ENCODE measurements at places on chromosomes 1 and 21. TPM values are rescaled to one million over a fixed set of nuclear protein-coding genes. Genes with fewer than 3 reads are reported as not detected.

TTLL7 gene
- 0.75 TPM for total RNA-seq

TCHH gene
- 0.54 TPM for total RNA-seq

OPTC gene
- not detected for total RNA-seq

HLCS gene
- 26.2 TPM for total RNA-seq

GSTM1 gene
- total RNA-seq, result not detected

TMEM63A gene
- total RNA-seq, result 93.9 TPM

SERTAD4 gene
- 3.6 TPM for total RNA-seq

LORICRIN gene
- total RNA-seq, result not detected

DNA sequence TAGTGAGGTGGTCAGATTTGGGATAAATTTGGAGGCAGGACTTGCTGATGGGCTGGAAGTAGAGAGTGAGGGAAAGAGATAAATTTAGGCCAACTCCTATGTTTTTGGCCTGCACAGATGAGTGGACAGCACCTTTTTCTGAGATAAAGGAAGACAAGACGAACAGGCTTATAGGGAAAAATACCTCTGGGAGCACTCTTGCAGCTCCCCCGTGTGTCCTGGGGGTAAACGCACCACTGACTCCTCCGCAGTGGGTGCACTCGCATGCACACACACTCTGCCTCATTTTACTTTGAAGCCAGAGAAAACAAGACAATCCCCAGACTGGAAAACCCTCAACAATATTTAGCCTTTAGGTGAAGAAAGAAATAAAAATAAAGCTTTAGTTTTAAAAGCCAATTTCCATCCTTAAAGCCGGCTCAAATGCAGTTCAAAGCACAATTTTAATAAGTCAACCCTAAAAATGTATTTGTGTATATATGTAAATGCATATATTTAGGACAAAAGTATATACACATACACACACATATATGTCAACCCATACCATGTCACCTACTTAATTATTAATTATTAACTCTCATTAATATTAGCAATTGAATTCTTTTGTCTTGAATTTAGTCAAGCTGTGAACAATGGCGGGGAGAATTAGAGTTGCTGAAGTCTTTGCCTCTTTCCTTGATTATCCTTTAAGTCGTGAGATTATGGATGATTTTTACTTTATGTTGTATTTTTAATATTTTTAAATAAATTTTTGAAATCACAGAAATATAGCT is 341.8 kb downstream of the ZNF326 start:
- DNase-seq, result no peak
- no peak overlapping the region for H3K4me3 ChIP-seq
- H3K36me3 ChIP-seq, result no peaks in the 10 kb centered on the region
- no peaks in the 10 kb centered on the region for H3K4me1 ChIP-seq
- H3K27me3 ChIP-seq, result no peaks in the 10 kb centered on the region
- H3K27ac ChIP-seq, result no peak overlapping the region

DNA sequence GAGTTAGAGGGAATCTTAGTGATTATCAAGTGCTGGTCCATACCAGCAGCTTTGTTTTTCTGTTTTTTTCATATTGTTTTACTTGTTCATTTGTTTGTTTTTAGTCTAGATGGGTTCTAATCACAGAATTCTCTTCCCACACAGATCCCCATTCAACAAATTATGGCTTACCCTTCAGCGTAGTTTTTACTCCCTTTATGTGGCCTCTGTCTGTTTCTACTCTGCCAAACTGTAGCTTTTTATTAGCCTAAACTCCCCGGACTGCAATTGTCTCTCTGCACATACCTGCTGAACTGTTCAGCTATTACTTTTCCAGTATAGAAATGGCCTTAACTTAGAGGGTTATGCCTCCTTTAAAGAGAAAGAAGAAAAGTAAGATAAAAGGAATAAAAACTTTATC is 348.5 kb downstream of the TGFB2 start:
- DNase-seq, result no peak
- H3K27me3 ChIP-seq, result no peaks in the 10 kb centered on the region
- H3K27ac ChIP-seq, result no peak overlapping the region

DNA sequence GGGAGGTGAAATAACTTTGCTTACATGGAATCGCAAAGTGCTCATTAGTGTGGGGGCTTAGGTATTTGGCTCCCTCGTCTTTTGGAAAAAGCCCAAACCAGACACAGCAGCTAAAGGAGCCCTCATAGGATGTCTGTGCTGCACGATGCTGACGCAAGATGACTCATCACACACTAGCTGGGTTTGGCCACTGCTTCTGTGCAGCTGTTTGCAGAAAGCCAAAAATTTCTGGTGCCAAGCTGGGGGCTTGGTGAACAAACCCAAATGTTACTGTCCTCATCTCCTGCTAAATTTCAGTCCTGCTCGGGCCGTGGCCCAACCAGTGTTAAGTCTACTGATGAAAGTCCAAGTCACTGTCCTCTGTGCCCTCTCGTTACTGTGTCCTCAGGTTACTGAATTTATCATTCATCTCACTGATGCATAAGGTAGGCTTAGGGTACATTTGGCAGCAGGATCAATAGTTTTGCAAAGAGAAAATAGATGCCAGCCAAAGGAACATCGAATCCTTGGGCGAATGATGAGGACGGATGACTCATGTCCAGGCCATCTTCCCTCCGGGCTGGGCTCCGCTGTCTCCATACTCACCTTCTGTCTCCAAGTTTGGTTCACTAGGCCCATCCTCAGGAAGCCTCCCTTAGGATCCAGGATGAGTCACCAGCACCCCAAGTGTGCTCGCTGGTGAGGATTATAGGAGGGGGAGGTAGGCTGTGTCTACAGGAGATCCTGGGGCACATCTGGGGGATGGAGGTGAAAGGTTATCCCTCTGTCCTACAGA is 177.7 kb downstream of the ADSS2 start:
- DNase-seq, result no peak
- no peaks in the 10 kb centered on the region for H3K27me3 ChIP-seq
- H3K27ac ChIP-seq, result no peak overlapping the region
- no peak overlapping the region for H3K4me3 ChIP-seq
- H3K36me3 ChIP-seq, result no peaks in the 10 kb centered on the region
- no peaks in the 10 kb centered on the region for H3K4me1 ChIP-seq

DNA sequence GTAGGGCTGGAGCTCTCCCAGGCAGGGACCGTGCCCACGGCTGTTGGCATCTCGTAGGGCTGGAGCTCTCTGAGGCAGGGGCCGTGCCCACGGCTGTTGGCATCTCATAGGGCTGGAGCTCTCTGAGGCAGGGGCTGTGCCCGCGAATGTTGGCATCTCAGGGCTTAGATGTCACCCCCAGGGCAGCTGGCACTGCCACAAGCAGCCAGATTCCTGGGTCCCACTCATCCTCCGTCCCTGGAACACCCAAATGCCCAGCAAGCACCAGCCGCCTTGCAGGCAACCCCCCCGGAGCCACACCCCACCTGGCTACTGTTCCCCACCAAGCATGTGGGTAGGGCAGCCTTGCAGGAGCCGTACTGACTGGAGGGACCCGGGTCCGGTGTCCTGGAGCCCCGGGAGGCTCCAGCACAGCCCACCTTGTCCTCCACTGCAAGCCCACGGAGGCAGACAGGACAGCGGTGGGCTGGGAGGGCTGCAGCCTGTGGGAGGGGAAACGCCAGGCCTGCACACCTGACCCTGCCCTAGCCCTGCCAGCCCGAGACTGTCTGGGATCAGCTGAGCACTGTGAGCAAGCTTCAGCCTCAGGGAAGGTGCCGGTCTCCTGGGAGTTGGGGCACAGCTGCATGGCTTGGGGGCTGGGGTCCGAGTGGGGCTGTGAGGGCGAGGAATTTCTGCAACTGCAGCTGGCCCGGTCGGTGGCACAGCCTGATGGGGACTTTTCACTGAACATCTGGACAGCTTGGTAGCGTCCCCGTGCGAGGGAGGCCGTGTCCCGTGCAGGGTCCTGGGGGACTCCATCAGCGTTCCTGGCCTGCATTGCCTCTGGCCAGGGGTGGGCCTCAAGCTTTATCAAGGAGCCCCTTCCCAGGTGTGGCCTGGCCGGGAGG is 53.6 kb downstream of the COL18A1 start:
- H3K27me3 ChIP-seq, result no peaks in the 10 kb centered on the region
- no peak overlapping the region for H3K4me3 ChIP-seq
- H3K36me3 ChIP-seq, result peaks cover 3% of the 10 kb centered on the region
- DNase-seq, result no peak
- H3K27ac ChIP-seq, result no peak overlapping the region

DNA sequence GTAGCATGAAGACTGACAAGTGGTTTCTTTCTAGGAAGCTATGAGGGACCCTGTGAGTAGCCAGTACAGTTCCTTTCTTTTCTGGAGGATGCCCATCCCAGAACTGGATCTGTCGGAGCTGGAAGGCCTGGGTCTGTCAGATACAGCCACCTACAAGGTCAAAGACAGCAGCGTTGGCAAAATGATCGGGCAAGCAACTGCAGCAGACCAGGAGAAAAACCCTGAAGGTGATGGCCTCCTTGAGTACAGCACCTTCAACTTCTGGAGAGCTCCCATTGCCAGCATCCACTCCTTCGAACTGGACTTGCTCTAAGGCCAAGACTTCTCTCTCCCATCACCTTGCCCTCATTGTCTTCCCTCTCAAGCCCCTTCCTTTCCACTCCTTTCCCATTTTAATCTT is 3.4 kb upstream of the GABPB2 start:
- H3K27me3 ChIP-seq, result no peaks in the 10 kb centered on the region
- H3K4me1 ChIP-seq, result peaks cover 8% of the 10 kb centered on the region
- no peaks in the 10 kb centered on the region for H3K36me3 ChIP-seq
- H3K27ac ChIP-seq, result no peak overlapping the region

GRCh38 chr1:38173157-38173831 is 126.7 kb upstream of the POU3F1 start:
- H3K4me3 ChIP-seq, result no peak overlapping the region
- no peaks in the 10 kb centered on the region for H3K4me1 ChIP-seq
- H3K27ac ChIP-seq, result no peak overlapping the region
- H3K36me3 ChIP-seq, result no peaks in the 10 kb centered on the region
- no peaks in the 10 kb centered on the region for H3K27me3 ChIP-seq

GRCh38 chr1:7338439-7338838 is 432.7 kb upstream of the VAMP3 start:
- H3K4me1 ChIP-seq, result no peaks in the 10 kb centered on the region
- H3K27ac ChIP-seq, result no peak overlapping the region
- no peak overlapping the region for H3K4me3 ChIP-seq
- H3K27me3 ChIP-seq, result no peaks in the 10 kb centered on the region

DNA sequence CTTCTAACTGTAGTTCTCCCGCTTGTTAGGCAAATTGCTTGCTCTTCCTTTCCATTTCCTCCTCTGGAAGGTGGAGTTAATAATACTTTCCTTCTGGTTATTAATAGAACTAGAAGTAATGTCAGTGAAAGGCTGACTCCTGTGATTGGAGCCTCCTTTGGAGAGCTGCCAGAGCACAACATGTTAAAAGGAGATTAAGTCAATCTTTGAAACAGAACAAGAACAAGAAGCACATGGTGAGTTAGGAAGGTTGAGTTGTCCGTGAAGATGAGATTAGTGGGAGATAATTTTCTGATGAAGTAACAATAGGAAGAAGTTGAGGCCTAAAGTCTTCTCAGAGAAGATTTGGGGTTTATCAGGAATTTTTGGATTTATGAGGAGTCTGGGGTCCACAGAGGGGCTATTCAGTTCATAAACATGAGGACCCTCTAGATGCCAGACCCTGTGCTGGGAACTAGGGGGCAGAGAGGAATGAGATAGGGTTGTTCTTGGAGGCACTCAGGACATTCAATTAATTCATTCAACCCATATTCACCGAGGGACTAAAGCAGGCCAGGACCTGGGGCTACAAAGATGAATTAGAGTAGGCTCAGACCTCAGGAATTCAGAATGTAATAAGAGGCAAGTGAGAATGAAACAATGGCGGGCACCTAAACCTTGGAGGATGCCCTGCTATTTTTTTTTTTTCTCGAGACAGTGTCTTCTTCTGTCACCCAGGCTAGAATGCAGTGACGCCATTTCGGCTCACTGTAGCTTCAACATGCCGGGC is 40.7 kb upstream of the DHCR24 start:
- H3K4me3 ChIP-seq, result no peak overlapping the region
- no peaks in the 10 kb centered on the region for H3K36me3 ChIP-seq
- no peaks in the 10 kb centered on the region for H3K27me3 ChIP-seq
- no peaks in the 10 kb centered on the region for H3K4me1 ChIP-seq
- no peak overlapping the region for H3K27ac ChIP-seq
- DNase-seq, result no peak

GRCh38 chr1:111593403-111594305 is 25.9 kb upstream of the RAP1A start:
- DNase-seq, result no peak
- H3K27me3 ChIP-seq, result no peaks in the 10 kb centered on the region
- H3K4me3 ChIP-seq, result no peak overlapping the region
- H3K27ac ChIP-seq, result peak overlapping the region; percentile 85
- no peaks in the 10 kb centered on the region for H3K36me3 ChIP-seq

DNA sequence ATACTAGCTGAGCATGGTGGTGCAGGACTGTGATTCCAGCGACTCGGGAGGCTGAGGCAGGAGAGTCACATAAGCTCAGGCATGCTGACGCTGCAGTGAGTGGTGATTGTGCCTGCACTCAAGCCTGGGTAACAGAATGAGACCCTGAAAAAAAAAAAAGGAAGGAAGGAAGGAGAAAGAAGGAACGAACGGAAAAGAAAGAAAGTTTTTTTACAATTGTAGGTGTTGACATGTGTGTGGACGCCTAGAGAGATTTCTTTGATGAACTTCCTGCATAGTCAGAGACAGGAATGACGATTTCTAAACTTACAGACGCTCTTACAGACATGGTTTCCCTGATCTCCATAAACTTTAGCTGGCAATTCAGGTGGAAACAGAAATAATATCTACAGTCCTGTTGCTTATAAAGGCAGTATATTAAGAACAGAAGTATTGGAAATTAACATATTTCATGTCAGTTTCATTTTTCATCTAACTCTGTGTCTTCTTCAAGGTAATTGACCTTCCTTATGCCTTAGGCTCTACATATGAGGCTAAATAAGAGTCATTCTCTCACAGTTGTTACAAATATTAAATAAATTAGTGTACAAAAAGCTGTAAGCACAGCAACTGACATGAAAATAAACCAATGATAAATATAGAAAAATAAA is 4.1 kb downstream of the SAMSN1 start:
- no peak for DNase-seq
- no peaks in the 10 kb centered on the region for H3K27me3 ChIP-seq
- H3K4me3 ChIP-seq, result no peak overlapping the region
- no peaks in the 10 kb centered on the region for H3K36me3 ChIP-seq
- no peaks in the 10 kb centered on the region for H3K4me1 ChIP-seq

- no peak for DNase-seq
- H3K27me3 ChIP-seq, result no peaks in the 10 kb centered on the region
- peaks cover 1% of the 10 kb centered on the region for H3K36me3 ChIP-seq
- H3K4me3 ChIP-seq, result no peak overlapping the region
- no peak overlapping the region for H3K27ac ChIP-seq
- peaks cover 11% of the 10 kb centered on the region for H3K4me1 ChIP-seq
Measured at GRCh38 chr1:206558794-206559671, 51.7 kb downstream of the RASSF5 start.

GRCh38 chr1:43541141-43541540 is 10.5 kb downstream of the PTPRF start:
- peaks cover 1% of the 10 kb centered on the region for H3K36me3 ChIP-seq
- no peaks in the 10 kb centered on the region for H3K27me3 ChIP-seq
- H3K4me3 ChIP-seq, result no peak overlapping the region
